Pons (tissue), 1 donor: ENCODE measurements at places on chromosomes 16 and 17.
A peak's percentile ranks its signal among the peaks of the same experiment; 100 is the strongest.

DNA sequence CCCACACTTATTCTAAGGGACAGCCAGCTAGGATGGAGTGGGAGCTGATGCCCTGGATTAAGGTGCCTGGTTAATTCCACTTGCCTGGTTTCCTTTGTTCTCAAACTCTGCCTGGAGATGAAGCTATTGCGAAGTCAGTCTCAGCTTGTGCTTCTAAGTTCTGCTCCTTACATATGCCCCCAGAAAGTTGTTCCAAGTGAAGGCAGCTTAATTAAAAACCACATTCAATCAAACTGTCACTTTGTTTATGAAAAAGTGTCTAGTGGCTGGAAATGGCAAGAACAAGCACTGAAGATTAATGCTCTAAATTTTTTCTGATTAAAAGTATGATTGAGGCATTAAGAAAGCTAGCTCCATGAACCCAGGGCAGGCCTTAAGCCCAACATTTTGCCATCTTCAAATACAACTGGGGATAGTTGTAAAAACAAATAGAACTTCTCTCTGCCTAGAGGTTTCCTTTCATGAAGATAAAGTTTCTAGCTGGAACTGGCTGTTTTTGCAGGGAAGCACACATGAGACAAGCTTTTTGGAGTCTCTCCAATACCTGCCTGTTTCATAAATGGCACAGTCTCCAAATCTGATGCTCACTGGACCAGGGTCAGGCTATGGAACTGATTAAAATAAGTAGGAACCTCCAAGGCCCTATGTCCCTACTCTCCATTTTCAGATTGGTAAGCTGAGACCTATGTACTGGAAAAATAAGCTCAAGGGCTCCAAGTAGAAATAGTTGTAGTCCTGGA is 100.9 kb downstream of the GRIN2A start:
- no peak for DNase-seq

DNA sequence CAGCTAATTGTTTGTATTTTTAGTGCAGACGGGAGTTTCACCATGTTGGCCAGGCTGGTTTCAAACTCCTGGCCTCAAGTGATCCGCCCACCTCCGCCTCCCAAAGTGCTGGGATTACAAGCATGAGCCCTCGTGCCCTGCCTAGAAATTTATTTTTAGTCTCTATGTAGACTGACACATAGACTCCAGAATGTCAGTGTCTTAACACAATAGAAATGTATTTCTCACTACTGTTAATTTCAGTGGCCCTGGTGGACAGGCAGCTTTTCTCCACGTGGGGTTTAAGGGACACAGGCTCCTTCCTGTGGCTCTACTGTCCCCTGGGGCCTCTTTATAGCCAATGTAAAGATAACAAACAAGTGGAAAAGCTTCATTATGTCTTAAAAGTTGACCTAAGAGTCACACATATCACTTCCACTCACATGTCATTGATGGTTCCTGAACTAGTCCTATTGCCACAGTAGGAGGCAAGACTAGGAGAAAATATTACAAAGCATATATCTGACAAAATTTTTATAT is 43.8 kb downstream of the COPRS start:
- no peak for DNase-seq

GRCh38 chr16:4058386-4058785 is 57.9 kb downstream of the ADCY9 start:
- no peak for DNase-seq

DNA sequence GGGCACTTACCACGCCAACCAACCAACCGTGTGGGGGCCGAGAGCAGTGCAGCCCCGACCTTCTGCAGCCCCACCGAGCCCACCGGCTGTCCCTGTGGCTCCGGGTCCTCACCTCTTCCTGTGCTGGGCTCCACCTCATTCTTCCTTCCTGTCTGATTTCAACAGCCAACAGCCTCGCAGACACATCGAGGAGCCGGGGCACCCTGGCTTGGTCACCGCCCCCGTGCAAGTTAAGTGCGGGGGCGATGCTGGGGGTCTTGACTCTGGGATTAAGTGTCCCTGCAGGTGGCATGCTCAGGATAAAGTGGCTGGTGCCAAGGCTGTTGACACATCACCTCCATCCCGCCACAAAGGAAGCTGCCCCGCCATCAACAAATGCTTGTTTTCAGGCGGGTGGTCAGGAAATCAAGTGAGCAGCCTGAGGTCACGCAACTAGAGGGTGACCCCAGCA is at the start of gene NLRC3:
Gene NLRC3, minus strand, starts transcription at position 102 of the 451 bp plus-strand sequence. CDS start 12,367 bp downstream, outside the sequence.
- no peak for DNase-seq

DNA sequence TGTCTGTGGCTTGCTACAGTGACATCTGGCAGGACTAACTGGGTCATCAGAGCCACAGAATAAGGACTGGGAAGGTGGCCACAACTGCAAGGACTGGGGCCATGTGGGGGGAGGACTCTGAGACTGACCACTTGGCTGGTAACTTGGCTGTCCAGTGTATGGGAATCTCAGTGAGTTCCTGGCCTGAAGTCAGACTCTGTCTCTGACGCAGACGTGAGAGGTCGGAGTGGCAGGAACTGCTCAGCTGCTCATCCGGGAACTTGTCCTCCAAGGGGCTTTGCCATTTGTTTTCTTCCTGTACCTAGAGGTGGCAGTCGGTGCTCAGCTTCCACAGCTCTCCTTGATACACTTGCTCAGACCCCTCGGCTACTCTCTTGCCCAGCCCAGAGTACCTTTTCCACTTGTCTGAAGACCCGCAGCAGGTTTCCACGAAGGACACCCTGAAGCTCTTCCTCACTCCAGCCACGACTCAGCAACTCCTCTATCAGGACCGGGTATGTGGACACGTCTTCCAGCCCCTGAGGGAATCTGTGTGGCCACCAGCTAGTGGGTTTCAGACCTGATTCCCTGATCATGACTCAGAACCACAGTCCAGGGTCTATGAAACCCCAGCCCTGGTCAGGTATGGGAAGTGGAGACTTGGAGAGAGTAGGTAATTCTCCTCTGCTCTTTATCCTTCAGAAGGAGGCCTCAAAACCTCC is 7.3 kb upstream of the DPEP3 start:
- DNase-seq = no peak

- DNase-seq = no peak
These were observed 12.1 kb upstream of the EPN3 start for GRCh38 chr17:50520483-50520882.

DNA sequence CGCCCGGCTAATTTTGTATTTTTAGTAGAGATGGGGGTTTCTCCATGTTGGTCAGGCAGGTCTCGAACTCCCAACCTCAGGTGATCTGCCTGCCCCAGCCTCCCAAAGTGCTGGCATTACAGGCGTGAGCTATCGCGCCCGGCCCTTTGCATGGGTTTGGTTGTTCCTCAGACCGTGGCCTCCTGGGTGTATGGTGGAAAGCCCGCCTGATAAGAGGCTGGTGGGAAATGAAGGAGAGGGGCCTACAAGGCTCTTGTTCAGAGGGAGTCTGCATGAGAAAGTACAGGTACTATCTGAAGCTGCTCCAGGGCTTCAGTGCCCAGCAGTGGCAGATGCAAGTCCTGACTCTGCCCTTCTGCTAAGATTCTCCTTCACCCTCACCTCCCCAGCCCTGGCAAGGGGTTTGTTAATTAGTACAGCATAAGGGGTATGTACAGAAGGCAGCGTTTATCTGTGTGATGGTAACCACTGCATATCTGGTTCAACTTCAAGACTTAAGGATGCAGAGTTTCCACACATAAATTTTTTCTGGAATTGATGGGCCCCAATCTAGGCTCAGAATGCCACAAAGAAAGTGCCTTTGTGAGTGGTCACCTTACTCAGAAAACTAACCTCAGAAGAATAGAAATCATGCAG is 24.2 kb downstream of the GRB7 start:
- DNase-seq = no peak

GRCh38 chr17:8133941-8134340 is 10.0 kb upstream of the HES7 start:
- no peak for DNase-seq

- DNase-seq = no peak
These were observed 1.2 kb downstream of the RASD1 start for GRCh38 chr17:17494870-17495535.

GRCh38 chr16:83215406-83216001 is 588.7 kb downstream of the CDH13 start:
- DNase-seq = no peak

GRCh38 chr17:40960144-40960543 is 6.6 kb downstream of the KRT39 start:
- no peak for DNase-seq

- DNase-seq = peak; percentile 26
These were observed 26.1 kb downstream of the HDAC5 start for GRCh38 chr17:44097110-44097958.

- DNase-seq = no peak
These were observed 24.5 kb upstream of the NKD1 start for GRCh38 chr16:50523710-50524109.

DNA sequence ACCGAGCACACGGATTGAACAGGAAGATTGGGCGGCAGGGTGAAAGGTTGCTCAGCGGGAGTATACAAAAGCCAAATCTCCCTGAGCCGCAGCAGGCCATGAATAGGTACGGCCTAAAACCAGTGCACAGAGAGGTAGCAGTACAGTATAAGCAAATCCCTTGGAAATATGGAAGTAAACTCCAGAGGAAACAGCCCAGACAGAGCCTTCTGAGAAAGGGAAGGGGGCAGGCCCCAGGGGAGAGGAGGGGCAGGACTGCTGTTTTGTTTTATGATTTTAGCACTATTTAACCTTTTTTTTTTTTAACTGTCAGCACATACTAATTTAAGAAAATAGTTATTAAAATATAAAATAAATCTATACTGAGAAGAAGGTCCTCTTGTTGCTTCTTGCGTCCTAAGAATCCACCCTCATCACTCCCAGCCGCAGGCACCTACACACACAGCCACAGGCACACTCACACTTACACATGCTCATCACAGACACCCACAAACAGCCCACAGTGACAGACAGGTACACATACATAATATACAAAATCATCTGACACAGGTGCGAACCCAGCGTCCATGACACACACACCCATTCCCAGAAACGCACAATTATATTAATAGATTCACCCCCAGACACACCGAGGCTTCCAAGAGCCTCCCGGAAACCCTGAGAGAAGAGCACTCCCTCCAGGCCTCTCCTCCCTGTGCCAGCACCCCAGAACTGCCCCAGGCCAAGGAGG is 12.8 kb downstream of the PLXDC1 start:
- no peak for DNase-seq

DNA sequence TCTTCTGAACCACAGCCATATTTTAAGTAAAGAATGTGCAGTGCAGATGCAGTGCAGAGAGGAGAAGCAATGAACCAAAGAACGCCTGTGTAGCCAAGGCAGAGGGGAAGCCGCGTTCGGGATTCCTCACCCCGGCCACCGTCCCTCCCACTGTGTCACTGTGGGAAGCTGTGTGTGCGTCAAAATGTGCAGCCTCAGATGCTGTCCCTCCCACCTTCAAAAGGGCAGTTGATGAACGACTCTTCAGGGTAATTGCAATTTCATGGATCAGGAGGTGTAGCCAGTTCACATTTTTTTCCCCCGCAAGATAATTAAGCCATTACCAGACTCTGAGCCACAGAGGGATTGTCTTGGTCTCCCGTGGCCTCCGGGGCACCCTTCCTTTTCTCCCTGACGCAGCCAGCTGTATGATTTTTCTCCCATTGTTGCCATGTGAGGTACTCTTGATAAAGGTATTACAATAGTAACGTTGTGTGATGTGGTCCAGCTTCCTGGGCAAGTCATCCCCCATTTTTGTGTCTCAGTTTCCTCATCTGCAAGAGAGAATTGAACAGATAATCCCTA is 190.0 kb downstream of the FOXL1 start:
- DNase-seq = no peak
